Right lung (tissue), 10 donors: ENCODE measurements at places on chromosomes 3 and 15.

DNA sequence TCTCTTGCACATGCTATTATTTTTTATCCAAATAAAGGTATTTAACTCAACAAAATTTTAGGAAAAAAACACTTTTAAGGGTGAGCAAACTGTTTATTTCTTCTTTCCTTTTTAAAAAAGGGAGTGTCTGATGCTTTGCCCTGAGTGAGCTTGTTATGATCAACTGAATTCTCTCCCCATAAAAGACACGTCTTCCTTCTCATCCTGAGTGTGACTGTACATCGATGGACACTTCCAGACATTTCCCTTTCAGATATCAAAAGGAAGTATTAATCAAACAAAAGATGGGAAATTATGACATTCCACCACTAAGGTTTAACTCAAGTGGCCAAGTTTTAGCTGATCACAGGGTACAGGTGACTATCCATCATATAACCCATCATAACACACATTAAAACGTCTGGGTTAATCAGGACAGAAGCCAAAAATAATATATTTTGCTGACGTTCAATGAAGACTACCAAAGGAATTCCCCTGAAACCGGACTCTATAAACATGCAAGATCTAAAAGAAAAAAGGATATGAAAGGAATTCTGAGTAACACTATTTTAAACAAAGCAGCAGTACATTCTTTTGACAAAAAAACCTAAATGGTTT is 354.8 kb downstream of the MECOM start:
- no peak for DNase-seq

- no peak for DNase-seq
Observed at GRCh38 chr15:87268675-87269074, 987.9 kb downstream of the NTRK3 start.

DNA sequence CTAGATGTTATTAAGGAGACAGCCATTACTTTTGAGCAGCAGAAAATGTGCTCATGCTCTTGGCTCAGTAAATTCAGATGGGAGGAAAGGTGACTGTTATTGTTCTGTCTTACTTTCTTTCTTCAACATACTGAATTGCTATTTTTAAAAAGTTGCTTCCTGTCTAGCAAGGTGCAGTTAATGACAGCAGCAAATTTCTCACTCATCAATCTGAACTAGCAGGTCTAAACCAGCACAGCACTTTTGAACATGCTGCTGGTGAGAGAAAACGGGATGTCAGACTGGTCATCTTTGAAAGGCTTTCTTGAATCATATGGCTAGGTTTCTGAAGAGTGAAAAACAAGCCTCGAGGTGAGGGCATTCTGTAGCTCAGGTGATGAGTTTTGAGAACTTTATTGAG is 384.7 kb downstream of the MFSD1 start:
- no peak for DNase-seq

DNA sequence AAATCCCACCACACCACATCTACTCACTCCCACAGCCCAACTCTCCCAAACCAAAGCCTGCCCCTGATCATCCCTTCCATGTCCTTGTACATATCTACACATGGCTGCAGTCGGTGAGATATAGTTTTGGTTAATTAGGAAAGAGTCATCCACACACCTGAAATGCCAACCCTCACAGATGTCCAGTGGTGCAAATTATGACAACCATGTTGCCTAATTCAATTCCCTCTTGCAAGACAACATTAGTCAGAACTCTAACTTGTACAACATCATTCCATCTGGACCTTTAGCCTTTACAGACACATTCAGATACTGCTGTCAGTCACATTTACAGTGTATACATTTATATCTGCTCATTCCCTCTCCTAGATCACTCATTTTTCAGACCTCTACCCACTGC is 41.2 kb downstream of the TUBGCP4 start:
- no peak for DNase-seq

DNA sequence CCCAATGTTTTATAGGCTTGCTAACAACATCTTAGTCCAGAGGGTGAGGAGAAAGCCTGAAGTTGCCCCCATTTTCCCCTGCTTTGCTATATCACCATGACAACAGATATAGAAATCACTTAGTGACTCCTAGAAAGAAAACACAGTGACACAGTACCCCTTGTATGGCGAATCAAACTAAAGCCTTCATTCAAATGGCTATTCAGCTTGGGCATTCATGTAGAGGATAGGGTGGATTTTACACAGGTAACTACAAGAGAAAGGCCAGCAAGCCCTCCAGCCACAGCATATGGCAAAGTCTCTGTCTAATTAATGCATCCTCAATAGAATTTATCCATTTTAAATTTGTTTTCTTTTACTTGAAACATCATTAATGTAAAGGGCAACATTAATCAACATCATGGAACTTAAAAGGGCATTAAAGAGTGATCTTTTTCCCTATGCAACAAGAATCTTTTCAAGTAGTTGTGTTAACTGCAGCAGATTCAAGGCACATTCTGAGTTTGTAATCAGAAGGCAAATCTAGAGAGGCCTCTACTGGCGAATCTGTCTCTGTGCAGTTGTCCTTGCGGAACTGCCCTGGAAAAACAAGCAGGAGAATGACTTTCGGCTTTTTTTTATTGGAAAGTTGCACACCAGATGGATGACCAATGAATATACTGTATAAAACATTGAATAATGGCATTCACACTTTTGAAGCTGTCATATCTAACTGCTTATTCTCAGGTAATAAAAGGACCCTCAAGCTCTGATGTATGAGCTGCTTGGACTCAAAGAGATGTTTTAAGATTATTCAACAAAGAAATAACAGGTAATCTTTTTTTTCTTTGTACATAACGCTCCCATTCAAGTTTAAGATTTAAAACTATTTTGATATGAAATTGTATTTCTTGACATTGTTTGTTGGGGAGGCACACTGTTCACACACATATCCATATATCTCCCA is 621.7 kb upstream of the AGTR1 start:
- DNase-seq, result peak; percentile 24

DNA sequence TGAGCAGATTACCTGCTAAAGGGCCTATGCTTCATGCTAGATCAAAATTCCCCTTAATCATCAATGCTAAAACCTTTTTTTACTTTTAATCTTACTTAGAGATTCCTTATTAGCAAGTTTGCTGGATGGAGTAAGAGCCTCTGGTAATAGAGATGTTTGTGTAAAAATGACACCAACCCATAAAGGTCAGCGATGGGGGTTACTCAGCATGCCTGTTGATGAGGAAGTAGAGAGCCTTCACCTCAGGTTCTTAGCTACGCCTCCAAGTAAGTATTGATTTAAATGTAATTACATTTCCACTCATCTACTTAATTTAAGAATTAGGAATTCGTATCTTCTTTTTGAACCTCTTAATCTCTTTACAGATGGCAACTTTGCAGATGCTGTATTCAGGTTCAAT is 38.8 kb downstream of the DNAJC13 start:
- DNase-seq, result no peak

DNA sequence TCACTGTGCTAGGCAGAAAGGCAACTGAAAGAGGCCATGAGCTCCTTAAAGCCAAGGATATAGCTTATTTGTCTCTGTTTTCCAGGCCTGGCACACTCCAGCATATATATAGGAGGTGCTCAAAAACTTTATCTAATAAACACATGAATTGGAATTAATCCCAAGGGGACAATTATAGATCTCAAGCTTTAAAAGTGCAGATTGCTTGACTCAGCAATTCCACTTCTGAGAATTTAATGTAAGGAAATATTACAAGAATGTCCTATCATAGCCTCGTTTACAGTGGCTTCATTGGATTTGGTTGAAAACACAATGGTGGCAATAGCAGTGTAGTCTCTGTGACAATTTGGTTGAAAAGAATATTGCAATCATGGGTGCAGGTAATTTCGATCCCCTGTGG is 267.3 kb downstream of the SHQ1 start:
- DNase-seq, result no peak

- no peak for DNase-seq
Observed at GRCh38 chr3:5309171-5309570, 121.7 kb downstream of the EDEM1 start.

- no peak for DNase-seq
Observed at GRCh38 chr3:149816311-149816710, 3.3 kb downstream of the RNF13 start.

- DNase-seq, result no peak
Observed at GRCh38 chr3:113241292-113242095, 30.1 kb downstream of the BOC start.

GRCh38 chr3:77807312-77807711 is 767.4 kb downstream of the ROBO2 start:
- no peak for DNase-seq
